ENCODE measurements at places on chromosomes 4 and X.

- DNase-seq: no peak
Measured at GRCh38 chr4:41991916-41992767, 1.8 kb downstream of the SLC30A9 start.

DNA sequence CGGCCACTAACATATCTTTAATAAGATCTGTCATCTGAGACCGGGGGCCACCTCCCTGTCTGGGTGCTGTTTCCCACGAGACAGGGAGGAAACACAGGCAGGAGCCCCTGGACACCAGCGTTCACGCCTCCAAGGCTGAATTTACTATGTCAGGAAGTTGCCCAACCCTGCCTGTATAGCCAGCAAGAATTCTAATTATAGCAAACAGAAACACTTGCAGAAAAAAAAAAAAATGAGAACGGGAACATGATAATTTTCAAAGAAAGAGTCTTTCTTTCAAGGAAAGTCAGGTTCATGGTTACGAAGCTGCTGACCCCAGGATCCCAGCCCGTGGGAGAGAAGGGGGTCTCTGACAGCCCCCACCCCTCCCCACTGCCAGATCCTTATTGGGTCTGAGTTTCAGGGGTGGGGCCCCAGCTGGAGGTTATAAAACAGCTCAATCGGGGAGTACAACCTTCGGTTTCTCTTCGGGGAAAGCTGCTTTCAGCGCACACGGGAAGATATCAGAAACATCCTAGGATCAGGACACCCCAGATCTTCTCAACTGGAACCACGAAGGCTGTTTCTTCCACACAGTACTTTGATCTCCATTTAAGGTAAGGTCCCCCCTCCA is at the start of gene IL3RA:
IL3RA (plus strand) TSS at position 455 of the 613 bp plus-strand sequence. CDS start 4,981 bp downstream, outside the sequence.
- no peak for DNase-seq

DNA sequence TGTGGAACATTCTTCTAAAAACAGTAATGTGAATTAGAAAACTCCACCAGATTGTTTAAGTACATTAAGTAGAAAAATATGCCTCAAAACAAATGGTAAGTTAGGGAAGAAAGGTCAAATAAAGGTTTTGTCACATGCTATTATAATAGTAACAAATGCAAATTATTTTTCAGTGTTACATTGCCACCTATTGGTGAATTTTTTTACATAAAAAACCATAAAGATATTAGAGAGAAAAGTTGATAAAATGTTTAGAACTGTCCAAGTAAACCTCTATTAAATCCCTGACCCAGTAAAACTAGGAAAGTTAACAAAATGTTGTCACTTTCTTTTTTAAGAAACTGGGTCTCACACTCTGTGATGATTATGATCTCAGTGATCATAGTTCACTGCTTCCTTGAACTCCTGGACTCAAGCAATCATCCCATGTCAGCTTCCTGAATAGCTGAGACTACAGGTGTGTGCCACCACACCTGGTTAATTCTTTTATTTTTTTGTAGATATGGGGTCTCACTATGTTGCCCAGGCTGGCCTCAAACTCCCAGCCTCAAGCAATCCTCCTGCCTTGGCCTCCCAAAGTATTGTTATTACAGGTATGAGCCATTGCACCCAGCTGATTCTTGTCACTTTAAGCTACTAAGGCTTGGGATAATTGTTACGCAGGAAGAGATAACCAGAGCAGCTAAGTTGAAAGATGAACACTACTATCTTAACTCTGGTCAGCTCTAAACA is 157.6 kb downstream of the ATRX start:
- no peak for DNase-seq

DNA sequence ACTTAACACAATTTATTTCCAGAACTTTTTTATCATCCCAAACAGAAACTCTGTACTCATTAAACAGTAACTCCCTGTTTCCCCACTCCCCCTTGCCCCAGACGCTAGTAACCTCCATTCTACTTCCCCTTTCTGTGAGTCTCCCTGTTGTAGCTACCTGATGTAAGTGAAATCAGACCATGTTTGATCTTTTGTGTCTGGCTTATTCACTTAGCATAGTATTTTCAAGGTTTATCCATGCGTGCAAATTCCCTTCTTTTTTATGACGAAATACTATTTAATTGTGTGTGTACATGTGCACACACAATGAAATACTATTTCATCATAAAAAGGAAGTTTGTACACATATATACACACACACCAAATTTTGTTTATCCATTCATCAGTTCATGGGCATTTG is 5.2 kb downstream of the PKD2 start:
- no peak for DNase-seq

DNA sequence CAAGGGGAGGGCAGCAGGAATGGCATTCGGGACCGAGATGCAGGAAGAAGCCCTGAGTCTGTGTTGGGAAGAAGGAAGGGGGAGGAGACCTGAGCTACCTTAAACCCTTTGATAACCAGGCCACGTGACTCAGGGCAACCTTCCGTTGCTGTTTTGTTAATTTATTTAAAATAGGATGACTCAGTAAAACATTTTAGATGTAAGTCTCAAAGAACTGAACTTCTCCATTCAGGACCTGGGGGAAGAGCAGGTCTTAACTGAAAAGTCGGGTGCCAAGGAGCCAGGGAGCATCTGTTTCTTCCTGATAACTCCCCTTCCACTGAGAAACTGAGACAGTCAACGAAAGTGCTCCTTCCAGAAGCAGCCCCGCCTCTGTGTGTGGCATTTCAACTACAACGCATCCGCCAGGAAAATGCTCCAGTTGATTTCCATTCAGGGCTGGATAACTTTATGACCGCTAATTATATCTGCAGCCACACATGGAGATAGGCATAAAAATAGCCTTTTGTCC is 88.0 kb downstream of the IRF2 start:
- no peak for DNase-seq
